NCI-H2081 treated with DMSO at 0.1 percent for 48 hours (cell line): ENCODE measurements at places on chromosomes 1 and 21.

DNA sequence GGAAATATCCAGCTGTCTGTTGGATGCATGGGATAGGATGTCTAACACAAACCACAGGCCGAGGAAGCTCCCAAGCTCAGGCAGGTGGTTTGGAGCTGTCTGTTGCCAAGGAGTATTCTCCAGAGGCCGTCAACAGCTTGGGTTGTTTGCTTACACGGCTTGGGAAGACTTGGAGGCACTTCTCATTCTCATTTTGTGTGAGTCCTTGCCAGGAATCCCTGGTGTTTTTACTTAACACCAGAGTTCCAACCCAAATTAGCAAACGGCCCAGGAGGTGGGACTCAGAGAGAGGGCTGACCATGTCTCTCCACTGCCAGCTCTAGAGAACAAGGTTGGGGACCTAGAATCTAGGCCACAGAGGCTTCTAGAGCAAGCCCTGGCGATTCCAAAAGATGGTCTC lies 72.7 kb upstream of the FAM20B start:
- no peak for DNase-seq

- DNase-seq, result no peak
Observed at GRCh38 chr1:203590603-203591002, 36.0 kb upstream of the ATP2B4 start.

DNA sequence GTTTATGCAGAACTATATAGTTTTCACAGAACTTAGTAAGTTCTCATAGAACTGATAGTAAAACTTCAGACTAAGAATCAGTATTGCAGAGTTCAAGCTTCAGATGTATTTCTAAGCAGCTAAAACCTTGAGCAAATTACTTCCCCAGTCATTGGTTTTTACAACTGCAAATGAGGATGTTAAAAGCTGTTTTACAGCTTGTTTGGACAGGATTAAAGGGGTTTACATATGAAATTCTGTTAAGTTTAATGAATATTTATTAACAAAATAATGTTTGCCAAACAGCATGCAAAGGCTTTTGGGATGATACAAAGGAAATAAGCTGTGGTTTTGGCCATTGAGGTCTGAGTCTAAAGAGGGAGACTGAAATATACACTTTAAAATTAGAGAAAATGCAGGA lies 39.1 kb downstream of the CRB1 start:
- no peak for DNase-seq

- DNase-seq, result peak; percentile 34
Observed at GRCh38 chr1:163055005-163055404, 14.2 kb upstream of the RGS4 start.

GRCh38 chr1:21687081-21687529 lies 17.9 kb upstream of the RAP1GAP start:
- no peak for DNase-seq

GRCh38 chr21:25790122-25790877 lies 55.5 kb downstream of the GABPA start:
- no peak for DNase-seq

GRCh38 chr1:151165738-151166504 lies at the start of the genes LYSMD1 and SCNM1:
Gene LYSMD1 (minus strand): TSS chr1:151165902. CDS start chr1:151165258, 644 bp downstream.
Gene SCNM1 (plus strand): TSS chr1:151166144. CDS start chr1:151166153, 9 bp downstream.
- peak; percentile 97 for DNase-seq

- DNase-seq, result no peak
Observed at GRCh38 chr1:22207511-22208267, 64.8 kb upstream of the WNT4 start.

DNA sequence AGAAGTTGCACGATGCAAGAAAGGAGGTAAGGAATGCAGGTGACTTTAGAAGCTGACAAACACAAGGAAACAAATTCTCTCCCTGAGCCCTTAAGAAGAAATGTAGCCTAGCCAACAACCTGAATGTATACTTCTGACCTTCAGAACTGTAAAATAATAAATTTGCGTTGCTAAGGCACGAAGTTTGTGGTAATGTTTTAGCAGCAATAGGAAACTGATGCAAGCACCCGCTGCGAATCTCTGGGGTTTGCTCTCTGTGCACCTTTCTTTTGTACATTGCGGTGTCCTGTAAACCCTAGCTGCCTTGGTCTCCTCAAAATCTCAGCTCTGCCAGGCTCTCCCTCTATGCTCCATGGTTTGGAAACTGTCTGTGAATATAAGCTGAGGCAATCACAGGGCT lies 15.1 kb downstream of the CD53 start:
- DNase-seq, result no peak

GRCh38 chr1:97247196-97247595 lies 525.6 kb downstream of the PTBP2 start:
- DNase-seq, result no peak

GRCh38 chr1:165697491-165697880 lies 876 bp downstream of the ALDH9A1 start:
- DNase-seq, result no peak

DNA sequence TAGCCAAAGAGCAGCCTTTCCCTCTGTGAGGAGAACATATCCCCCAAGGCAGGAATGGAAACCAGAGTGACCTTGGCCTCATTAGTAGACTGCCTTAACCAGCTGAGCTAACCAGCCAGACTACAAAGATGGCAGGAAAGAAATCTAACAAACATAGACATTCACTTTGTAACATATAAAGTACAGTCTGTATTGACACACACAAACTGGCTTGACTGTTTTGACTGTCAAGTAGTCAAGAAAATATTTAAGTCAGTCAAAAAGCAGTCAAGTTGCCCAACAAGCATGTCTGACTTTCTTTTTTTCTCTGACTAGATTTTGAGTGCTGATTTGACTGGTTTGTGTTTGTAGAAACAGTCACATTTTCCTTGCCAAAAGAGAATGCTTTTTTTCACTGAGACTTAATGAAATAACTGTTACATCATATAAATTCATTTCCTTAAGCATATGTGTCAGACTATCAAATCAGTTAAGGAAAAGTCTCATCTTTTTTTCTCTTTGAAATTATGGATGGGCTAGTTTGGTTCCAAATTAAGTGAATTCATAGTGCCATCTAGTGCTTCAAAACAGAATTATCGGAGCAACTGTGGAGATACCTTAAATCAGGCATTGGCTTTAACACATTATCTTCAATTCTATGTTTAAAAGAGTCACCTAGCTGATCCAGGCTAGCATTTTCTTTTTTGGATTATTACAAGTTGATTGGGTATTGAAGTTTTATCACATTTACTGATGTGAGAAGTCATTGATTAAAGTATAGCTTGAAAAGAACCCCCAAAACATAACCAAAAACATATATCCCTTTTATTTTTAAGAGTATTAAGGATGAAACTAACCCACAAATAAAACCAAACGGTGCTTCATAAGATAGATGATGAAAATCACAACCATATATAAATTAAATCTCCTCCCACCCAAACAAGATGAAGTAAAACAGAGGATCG lies 75.0 kb downstream of the ATP6V1G3 start:
- peak; percentile 32 for DNase-seq

GRCh38 chr21:44510508-44511218 lies 29.3 kb downstream of the KRTAP10-1 start:
- peak; percentile 0 for DNase-seq

DNA sequence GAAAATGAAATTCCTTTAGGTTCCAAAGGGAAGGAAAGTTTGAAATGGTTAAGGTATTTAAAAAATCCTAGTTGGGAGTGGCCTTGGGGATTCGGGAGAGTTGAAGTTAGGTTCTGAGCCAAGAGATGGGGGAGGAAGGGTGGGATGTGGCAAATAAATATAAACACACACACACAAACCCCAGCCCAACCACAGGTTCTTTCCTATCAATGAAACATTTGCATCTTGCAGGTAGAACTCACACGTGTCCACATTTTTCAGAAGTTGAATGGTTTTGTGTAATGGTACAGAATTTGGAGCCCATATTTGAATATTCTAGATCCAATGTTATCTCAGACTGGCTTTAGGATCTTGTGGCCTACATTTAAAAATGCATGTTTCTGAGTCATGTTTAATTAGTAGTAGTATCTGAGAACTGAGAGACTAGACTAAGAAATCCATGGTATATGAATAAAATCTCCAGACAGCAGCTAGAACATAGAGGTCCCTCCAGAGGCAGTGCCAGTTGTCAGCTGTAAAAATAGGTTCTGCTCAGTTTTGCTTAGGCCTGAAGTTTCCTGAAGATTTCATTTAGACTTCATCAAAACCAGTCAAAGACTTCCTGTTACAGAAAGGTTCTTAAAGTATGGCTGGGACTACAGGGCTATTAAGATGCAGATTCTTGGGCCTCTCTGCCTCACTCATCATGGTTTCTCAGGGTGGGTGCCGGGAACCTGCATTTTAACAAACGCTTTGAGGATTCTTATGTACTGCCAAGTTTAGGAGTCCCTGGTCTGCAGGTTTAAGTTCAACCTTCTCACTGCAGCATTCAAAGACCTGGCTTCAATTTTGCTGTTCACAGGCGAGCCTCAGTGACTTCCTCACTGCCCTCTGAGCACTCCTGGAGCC lies 21.3 kb downstream of the RUNX1 start:
- DNase-seq, result no peak

DNA sequence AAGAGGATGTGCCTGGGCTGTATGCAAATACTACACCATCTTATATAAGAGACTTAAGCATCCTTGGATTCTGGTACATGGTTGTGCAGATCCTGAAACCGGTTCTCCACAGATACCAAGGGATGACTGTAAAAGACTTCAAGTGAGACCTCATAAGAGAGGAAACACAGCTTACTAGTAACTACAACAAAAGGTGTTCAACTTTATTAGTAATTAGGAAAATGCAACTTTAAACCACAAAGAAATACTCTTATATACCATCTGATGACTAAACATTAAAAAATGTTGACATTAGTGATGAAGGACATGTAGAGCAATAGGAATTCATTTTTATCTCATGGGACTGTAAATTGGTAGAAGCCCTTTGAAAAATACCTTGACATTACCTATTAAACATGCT lies 102.7 kb downstream of the RASAL2 start:
- DNase-seq, result no peak

DNA sequence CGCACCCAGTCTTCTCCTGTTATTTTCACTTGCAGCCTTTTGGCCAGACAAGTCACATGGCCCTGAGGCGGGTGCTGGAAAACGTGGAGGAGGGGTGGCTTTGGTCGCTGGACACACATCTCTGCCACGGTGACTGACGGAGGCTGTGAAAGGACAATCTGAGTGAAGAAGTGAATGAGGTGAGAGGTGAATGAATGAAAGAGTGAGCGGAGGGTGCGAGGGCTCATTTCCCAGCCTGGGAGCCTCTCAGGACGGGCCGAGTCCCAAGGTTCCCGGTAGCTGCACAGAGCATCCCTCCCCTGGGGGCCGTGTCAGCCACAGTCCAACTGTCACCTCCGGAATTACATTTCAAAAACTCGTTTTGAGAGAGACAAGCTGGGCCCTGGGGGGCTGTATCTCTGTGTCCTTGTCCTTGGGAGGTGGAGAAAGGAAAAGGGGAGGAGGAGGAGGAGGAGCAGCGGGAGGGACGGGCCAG lies 89.6 kb downstream of the UBIAD1 start:
- no peak for DNase-seq

DNA sequence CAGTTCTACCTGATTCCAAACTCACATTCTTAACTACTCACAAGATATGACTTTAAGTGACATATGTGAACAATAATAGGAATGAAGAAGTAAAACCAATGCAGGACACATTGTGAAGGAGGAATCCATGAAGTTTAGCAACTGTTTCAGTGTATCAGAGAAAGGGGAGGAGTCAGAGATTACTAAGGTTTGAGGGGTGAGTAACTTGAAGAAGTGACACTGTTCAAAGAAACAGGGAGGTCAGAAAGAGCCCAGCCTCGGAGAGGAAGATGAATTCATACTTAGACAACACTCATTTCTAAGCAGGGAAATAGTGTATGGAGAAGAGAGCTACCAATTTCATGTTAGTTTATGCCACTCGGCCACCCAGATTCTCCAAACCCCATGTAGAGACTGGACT lies 28.2 kb upstream of the RPF1 start:
- DNase-seq, result no peak

- DNase-seq, result no peak
Observed at GRCh38 chr1:235500971-235501540, 3.2 kb downstream of the B3GALNT2 start.

GRCh38 chr1:31413405-31414001 lies 490 bp downstream of the SERINC2 start:
- no peak for DNase-seq

DNA sequence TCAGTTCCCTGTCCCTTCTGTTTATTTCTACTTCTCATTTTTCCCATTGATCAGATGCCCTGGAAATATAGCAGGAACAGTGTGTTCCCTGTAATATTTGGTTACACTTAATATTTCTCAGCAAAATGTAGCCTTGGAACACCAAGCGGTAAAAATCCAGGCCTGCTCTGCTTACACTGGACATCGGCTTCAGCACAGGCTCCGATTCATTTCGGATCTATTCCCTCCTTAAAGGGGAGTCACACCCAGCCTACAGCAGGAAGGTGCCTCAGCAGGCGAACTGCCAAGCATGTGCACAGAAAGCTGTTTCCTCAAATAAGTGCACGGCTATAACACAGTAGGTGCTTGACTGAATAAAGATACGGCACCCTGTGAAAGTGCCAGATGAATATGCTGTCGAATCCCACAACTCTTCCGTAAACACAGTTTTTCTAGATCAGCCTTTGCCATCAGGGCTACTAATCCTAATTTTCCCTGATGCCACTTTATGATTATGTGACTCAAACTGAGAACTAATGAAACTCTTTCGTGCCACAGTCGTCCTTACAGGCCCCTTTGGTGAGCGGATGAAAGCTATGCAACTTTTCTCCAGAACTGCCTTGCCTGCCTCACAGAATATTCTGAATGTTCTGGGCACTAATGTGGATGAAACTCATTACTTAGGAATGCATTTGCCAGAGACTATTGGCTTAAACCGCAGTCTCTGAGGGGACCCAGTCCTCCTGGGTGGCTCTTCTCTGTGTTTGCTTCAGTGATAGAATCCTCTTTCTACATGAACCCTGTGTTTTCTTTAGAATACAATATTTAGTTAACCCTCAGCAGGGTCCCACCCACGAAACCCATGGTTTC lies 275.5 kb upstream of the RUNX1 start:
- no peak for DNase-seq

GRCh38 chr1:198915327-198916231 lies 276.7 kb downstream of the PTPRC start:
- DNase-seq, result no peak

GRCh38 chr1:158520955-158521665 lies 33.1 kb downstream of the OR6Y1 start:
- DNase-seq, result no peak

DNA sequence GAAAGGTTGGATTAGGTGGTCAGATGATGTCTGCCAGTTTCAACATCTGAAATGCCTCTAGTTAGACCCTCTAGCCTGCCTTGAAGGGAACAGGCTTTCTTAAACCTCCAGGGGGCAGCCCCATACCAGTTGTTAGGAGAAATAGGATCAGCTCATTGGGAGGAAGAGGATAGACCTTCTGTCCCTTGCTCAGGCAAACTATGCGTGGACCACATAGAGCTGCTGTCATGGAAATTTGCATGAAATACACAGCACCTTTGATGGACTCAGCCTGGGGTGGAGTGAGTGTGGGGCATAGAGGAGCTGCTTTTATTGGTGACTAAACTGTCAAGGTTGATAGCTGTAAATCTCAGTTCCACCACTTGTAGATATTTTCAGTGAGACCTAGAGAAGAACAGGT lies 38.4 kb upstream of the SPAG17 start:
- DNase-seq, result no peak

DNA sequence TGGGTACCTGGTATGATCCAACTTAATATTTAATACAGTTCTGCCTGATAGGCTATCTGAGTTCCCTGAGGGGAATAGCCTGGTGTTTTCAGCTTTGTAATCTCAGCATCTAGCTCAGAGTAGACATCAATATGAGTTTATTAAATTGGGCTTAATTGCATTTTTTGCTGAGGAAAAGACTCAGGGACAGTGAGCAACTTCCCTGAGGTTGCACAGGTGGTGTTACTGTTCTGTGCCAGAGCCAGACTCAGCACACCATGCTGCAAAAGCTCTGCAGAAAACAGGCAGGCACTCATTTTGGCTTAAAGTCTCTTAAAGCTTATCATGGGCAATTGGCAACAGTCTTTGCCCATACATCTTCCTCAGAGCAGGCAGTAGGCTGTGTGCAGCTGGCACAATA lies 90.5 kb upstream of the JUN start:
- no peak for DNase-seq
